ENCODE measurements at places on chromosomes 6 and 20.

DNA sequence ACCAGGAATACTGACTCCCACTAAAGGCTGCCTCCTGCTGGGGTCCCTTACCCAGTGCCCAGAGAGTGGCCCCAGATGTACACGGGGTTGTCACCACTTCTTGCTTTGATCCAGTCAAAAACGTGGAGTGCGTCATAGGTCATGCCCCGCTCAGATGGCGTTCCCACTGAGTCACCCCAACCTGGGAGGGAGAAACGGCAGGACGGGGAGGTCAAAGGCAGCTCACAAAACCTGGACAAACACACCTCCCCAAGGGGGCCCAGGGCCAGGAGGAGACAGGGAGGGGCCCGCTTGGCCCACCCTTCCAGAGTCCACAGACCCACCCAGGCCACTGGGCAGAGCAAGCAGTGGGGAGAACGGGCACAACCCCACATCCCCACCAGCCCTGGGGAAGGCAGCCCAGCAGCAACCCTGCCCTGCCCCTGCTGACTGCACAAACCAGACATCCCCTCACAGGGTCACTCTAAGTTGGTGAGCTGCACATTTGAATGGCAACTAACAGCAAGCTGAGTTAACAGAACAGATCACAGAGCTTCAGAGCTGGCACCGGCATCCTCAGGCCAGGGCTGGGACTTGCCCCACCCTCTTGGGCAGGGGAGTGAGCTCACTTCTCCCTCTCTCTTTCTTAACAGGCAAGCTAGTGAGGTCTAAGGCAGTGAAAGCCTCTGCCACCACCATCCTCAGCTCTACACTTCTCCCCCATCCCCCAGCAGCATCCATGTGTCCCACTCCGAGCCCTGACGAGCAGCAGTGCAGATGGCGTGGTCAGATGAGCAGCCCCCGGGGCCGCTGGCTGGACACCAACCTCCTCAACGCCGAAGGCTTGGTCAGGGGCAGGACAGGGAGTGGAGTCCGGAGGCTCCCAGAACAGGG lies 61.7 kb downstream of the PYGB start:
- no peak for DNase-seq

GRCh38 chr6:88455317-88455716 lies 289.2 kb upstream of the CNR1 start:
- no peak for DNase-seq

GRCh38 chr6:152368751-152369624 lies 268.2 kb downstream of the SYNE1 start:
- no peak for DNase-seq

DNA sequence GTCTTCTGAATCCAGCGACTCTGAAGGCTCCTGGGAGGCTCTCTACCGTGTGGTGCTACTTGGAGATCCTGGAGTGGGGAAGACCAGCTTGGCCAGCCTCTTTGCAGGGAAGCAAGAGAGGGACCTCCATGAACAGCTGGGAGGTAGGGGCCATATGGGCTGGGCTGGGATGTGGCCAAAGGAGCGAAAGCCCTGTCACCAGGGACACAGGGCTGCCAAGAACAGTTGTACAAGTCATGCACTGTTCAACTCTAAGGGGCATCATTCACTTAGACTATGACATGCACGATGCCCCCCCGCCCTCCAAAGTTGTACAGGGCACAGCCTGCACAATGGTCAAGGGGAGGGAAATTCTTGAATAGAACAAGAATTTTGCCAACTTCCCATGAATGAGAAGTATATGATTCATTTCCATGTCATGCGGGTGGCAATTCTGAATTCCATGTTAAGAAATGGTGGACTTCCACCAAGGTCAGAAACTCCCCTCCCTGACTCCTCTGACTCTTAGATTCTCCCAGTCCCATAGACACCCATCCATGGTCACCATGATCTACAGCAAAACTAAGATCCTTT lies 1.6 kb downstream of the REM1 start:
- no peak for DNase-seq

GRCh38 chr6:79668381-79668780 lies 37.3 kb downstream of the SH3BGRL2 start:
- DNase-seq: no peak

- DNase-seq: no peak
These were observed 42.2 kb downstream of the ZNF292 start for GRCh38 chr6:87197547-87197946.

- no peak for DNase-seq
These were observed 1.5 kb downstream of the BTN2A1 start for GRCh38 chr6:26459023-26459810.

DNA sequence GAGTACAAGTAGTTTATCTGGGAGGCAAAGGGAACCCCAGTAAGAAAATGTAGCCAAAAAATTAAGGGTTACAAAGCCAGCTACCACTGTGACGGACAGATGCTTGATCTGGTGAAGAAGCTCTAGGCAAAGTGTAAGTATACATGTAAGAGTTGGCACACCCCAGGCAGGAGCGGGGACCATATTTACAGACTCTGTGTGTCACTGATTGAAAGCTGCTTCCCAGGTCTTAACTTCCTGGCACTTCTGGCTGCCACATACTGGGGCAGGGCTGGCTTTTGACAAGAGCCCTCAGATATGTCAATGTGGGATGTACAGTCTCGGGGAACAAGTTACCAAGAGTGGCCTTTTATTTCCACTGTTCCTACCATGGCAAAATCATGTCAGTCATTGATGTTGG lies 48.0 kb upstream of the BCLAF1 start:
- no peak for DNase-seq

DNA sequence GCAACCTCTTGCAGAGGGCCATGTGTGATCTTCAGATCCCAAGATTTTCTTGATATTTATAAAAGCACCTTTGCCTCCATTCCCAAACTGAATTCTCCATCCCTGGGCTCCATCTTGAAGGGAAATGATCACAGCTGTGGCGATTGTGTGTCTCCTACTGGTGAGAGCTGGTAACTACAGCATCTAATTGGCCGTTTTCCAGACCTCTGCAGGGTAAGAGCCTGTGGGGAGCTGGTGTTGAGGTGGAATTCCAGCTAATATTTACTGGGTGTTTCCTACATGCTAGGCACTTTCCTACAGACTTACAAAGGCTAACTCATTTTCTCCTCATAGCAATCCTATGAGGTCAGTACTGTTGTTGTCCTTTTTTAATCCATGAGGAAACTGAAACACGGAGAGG lies 59.2 kb upstream of the FNDC1 start:
- no peak for DNase-seq

DNA sequence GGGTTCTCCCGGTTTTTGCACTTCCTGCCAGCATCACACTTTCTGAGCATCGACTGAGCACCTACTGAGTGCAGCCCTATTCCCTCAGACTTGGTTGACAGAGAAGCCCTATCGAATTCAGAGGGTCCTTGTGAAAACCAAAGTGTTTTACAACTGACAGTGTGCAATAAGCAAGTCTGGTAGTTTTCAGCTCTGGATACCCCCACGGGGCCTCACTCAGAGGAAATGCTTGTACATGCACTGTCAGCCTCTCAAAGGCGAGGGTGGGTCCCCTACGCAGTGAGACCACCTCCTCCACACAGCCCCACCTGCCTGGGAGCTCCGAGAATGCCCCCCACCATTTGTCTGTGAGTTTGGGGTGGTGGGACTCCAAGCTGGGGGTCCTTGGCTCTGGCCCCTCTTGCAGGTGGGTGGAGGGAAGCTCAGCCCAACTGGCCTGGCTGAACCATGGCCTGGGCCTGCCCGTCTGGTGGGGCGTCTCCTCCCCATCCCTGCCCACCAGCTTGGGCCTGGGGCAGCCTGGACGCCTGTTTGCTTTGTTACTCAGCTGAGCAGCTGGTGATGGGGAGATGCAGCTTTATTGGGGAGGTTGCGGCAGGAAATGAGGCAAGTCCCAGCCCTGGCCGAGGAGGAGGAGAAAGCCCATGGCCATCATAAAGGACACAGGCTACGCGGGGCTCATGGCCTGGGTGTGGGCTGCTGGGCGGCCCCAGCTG lies 1.7 kb downstream of the SPDEF start:
- no peak for DNase-seq

- no peak for DNase-seq
These were observed 285.4 kb downstream of the PHACTR1 start for GRCh38 chr6:13001927-13002326.

- DNase-seq: no peak
These were observed 22.6 kb downstream of the IYD start for GRCh38 chr6:150391414-150391813.

DNA sequence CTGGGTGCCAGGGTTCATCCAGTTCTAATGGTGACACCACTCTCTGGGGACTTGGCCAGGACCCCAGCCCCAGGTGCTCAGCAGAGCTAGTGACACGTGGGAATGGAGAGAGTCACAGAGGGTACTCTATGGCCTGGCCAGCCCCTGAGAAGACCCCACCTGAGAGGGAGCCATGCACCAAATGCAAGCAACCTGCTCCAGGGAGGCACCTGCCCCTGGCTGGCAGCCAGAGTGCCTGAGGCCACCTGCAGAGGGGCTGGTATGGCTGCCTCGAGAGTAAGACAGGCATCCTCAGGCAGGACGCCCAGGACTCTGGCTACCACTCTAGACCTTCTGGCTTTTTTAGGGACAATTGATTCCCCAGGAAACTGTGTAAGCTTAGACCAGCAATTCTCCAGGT lies 38.6 kb upstream of the CST7 start:
- DNase-seq: no peak

- no peak for DNase-seq
These were observed 38.2 kb upstream of the CCN6 start for GRCh38 chr6:112015725-112016124.

DNA sequence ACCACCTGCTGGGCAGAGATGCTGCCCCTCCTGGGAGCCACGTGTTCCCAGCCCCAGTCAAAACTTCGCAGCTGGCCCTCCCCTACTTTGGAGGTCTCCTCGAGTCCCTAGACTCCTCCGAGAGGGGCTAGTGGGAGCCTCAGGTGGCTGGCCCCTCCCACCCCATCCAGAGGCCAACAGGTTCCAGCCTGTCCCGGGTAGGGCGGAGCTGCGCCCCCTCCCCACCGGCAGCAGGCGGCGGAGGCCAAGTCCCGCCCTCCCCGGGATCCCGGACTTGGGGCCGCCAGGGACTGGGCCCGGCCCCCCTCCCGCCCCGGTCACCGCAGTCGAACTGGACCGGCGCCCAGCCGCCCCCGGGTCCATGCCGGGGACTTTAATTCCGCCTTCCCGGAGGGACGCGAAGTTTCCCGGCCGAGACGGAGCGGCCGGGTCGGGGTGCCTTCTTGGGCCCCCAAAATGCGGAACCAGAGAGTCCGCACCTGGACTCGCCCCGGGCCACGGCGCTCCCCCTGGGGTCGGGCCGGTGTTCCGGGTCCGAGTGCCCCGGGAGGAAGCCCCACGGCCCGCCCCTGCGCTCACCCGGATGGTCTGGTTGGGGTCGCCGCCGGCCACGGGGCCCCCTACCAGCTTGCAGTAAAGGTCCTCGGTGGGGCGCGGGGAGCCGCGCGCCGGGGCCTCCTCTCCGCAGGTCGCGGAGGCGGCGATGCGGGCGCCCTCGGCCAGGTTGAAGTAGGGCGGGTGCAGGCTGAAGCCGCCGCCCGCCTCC lies 559 bp downstream of the LAMA5 start:
- no peak for DNase-seq

DNA sequence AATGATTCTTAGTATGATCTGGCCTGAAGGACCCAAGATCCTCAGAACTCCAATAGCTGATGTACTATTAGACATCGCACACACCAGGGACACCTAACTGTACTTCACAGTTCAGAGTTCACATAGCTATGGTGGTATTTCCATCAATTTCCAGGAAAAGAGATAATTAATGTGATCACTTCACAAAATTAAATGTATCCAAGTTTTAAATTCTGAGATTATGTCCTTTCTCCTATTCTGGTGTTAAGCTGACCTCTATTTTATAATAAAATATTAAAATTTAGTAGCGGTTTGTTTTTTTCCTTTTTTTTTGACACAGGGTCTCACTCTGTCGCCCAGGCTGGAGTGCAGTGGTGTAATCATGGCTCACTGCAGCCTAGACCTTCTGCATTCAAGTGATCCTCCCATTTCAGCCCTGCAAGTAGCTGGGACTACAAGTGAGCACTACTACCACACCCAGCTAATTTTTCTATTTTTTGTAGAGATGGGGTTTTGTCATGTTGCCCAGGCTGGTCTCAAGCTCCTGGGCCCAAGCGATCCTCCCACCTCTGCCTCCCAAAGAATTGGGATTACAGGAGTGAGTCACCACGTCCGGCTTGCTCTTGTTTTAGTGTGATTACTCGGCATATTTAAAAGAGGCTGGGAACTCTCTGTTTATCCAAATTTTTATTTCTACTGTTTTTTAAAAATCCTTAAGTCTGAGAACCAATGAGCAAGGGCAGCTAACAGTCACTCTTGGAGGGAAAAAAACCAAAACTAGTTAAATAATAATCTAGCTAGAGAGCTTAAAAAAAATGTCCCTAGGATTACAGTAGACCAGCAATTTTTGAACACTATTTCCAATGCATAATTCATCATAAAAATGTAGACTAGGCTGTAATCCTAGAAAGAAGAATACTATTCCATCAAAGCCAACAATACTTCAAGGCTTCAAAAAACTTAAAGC lies 16.0 kb downstream of the KIF13A start:
- no peak for DNase-seq

- DNase-seq: no peak
These were observed 4.5 kb upstream of the RAMACL start for GRCh38 chr6:166591026-166591425.

Data from NCI-H748 treated with DMSO at 0.1 percent for 48 hours (cell line).